ENCODE measurements at places on chromosomes 16 and 17.

- no peak for DNase-seq
Observed at GRCh38 chr17:40992666-40993065, 1.3 kb downstream of the KRTAP3-3 start.

- DNase-seq = peak; percentile 99
Observed at GRCh38 chr17:57875290-57876022, 25.6 kb upstream of the MRPS23 start.

DNA sequence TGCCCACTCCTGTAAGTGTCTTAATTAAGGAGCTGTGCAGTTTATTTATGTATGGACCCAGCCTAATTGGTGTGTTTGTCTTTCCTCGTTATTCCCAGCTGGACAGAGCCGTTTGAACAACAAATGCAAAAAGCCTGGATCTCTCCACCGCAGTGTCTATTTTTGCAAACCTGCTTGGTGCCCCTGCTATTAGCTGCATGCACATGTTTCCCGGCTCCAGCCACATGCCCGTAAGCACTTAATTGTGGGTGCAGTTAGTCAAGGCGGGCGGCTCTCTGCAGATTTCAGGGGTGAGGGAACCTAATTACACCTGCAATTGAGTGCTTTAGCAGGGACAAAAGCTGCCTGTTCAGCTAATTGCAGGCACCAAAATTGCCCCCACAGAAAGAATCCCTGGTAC lies 74.0 kb upstream of the GSE1 start:
- no peak for DNase-seq

GRCh38 chr17:56808503-56808902 lies 25.2 kb downstream of the C17orf67 start:
- DNase-seq = no peak

DNA sequence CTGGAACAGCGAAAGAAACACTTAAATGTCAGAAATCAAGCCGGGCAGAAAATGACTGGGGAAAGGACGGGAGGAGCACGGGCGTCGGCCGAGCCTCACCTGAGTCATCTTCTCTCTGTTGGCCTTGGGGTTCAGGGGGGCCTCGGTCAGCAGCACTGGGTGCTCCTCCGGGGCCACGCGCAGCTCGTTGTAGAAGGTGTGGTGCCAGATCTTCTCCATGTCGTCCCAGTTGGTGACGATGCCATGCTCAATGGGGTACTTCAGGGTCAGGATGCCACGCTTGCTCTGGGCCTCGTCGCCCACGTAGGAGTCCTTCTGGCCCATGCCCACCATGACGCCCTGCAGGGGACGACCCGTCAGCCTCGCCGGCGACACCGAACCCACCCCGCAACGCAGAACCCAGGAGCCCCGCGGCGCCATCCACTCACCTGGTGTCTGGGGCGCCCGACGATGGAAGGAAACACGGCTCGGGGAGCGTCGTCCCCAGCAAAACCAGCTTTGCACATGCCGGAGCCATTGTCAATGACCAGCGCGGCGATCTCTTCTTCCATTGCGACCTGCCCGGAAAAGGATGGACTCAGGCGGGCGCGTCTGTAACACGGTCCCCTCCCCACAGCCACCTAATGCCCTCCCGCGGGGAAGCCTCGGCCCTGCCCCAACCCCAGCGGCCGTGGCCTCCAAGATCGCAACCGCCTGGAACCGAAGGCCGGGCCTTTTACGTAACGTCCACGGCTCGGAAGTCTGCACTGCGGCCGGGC lies 616 bp downstream of the ACTG1 start:
- DNase-seq = peak; percentile 60

GRCh38 chr17:32276171-32276601 lies 10.6 kb downstream of the RHBDL3 start:
- DNase-seq = no peak

Measured in fibroblast of skin of scalp (primary cell).